ENCODE measurements at places on chromosomes 6 and 20.

- DNase-seq: no peak
Measured at GRCh38 chr6:109373331-109373730, 8.9 kb downstream of the CD164 start.

- peak; percentile 46 for DNase-seq
Measured at GRCh38 chr6:52407467-52407866, 12.7 kb upstream of the EFHC1 start.

DNA sequence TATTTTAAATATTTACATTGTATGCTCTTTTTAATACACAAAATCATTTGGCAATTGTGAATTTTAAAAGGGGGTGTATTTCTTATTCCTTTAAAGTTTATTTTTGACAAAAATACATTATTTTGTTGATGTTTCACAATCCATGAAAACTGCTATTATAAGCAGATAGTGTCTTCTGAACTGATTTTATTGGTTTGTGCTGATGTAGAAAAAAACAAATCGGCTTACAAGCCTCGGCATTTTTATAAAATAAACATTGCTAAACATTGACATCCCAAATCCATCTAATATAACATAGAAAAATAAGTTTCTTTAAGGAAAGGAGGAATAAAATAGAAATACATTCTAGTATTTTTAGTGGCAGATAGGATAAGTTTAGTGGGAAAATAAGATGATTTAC, 634.7 kb downstream of the GRIK2 start:
- no peak for DNase-seq

GRCh38 chr20:1786486-1786885, 108.7 kb upstream of the SIRPA start:
- no peak for DNase-seq

- no peak for DNase-seq
Measured at GRCh38 chr20:43383026-43383795, 74.5 kb upstream of the SRSF6 start.

- DNase-seq: no peak
Measured at GRCh38 chr6:41487860-41488432, 58.2 kb upstream of the FOXP4 start.

GRCh38 chr20:5171790-5172164, 45.0 kb downstream of the CDS2 start:
- no peak for DNase-seq

GRCh38 chr20:40276301-40276700, 412.7 kb downstream of the MAFB start:
- no peak for DNase-seq

- no peak for DNase-seq
Measured at GRCh38 chr20:63540417-63541186, 3.4 kb upstream of the PTK6 start.

DNA sequence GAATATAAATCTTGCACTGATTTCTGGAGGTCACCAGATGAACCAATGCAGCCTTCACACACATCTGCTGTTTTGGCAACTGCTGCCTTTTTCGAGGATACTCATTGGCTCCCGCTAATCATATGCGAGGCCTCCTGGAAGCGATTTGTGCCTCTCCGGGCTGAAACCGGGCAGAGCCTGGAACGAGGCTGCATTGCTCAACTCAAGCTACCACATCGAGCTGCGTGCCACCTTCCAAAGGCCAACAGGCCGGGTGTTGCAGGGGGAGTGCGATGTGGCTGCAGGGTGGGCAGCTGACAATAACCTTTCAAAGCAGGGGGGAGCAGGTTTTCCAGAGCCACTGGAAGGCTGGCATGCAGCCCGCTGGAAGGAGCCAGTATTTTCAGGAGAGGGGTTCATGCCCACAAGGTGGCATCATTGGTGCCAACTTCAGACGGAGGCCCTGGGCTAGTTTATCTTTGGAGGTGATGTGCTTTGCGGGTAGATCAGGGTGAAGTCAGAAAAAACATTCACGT, 122.6 kb upstream of the IFNGR1 start:
- peak; percentile 37 for DNase-seq

- DNase-seq: no peak
Measured at GRCh38 chr6:3265671-3266070, 6.9 kb downstream of the PSMG4 start.

GRCh38 chr6:165931675-165932074, 236.0 kb downstream of the TBXT start:
- no peak for DNase-seq

GRCh38 chr6:123564361-123564760, 72.4 kb downstream of the TRDN start:
- DNase-seq: no peak

DNA sequence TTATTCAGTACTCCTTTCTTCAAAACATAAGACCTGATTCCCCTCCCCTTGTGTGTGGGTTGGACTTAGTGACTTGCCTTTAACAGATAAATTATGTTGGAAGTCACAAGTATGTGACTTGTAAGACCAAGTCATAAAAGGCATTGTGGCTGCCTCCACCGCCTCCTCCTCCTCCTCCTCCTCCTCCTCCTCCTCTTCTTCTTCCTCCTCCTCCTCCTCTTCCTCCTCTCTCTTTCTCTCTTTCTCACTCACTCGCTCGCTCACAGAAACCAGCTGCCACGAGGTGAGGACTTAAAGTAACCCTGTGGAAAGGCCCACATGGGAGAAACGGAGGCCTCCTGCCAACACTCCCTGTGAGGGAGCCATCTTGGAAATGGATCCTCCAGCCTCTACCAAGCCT, 64.0 kb downstream of the NCR2 start:
- no peak for DNase-seq

GRCh38 chr6:40810171-40810570, 223.0 kb upstream of the LRFN2 start:
- peak; percentile 70 for DNase-seq

DNA sequence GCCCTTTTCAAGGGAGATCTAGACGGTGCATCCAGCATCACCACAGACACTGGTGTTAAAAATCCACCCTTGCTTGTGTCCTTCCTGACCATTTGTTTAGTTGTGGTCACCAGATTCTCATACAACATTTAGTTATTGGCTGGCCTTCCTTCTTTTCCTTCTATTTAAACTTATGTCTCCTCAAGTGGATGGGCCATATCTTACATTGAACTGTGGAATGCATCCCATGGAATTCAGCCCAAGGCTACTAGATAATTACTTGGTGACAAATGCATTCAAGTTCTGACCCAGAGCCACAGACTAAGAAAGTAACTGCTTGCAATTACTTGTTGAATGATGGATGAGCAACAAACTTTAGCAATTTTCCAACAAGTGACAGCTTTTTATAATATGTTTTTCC, 198.9 kb upstream of the SSTR4 start:
- DNase-seq: peak; percentile 68

- DNase-seq: no peak
Measured at GRCh38 chr20:549722-550496, 6.3 kb upstream of the CSNK2A1 start.

DNA sequence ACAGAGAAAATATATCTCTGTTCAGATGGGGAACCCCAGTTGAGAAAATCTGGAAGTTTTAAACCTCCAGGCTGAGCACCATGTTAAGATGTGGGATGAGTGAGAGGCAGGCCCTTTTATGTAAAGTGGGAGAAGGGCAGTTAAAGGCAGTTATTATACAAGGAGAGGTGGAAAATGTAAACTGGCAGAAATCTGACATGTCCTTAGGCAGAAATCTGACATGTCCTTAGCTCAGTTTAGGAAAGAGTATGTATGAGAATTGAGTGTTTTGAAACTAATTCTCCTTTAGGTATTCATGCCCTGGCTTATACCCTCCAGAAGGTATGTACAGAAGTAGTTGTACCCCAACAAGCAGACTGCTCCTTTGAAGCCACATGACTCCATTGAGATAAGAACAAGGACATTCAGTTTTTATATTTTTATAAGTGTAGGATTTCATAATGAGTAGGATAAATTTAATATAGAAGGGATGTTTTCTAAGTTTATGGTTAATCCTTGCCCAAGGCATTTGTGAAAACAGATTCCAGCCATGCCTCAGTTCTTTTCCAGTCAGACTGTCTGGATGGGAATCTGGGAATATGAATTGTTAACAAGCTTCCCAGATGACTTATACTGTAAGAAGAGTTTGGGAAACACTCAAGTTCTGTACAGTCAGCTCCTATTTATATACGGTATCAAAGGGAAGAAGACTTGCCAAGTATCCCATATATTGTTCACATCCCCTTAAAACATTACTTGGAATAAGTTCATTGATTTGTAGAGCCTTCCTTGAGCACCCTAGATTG, 87.7 kb downstream of the SCAND1 start:
- no peak for DNase-seq

Data from A172 (cell line).